Activated T-helper 2 cell treated with anti-CD3 and anti-CD28 coated beads, Interferon-gamma antibody, Interleukin-2, Interleukin-4, amounts not matched to agents 10 μg/mL and 5 μg/mL and 100 μg/mL, durations not matched to agents 14 hours and 24 hours and 36 hours (primary cell): ENCODE measurements at places on chromosomes 12 and 14.
A peak's percentile ranks its signal among the peaks of the same experiment; 100 is the strongest.

DNA sequence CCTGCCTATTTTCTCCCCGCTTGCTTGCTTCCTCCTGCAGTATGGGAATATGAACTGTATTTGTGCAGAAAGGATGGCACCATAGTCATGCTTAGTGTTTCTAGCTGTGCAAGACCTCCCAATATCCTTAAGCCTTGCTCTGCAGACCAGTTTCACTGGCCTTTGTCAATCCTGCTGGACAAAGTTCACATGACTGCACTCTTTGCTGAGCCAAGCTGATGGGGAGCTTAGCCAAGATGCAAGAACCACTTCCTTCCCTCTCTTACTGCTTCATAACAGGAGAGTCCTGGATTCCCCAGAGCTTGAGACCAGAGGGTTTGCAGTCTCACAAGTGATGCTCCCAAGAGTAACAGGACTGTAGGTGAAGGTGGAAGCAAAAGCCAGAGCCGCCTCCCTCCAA lies 3.8 kb downstream of the ASIC1 start:
- DNase-seq = no peak

DNA sequence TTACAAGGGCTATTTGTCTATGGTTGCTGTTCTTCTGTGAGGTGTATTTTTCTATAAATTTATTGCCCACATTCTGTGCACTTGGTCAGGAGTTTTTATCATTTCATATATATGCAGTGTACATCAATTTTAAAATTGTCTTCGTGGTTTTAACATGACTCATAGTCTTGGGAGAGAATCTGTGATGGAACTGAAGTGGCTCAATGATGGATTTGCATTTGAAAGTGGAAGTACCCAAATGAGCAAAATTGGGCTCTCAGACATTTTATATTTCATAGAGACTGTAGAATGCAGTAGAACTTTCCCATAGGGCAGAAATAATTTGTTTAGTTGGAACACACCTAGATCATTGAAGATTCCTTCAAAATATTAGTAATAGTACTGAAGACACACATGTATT lies 1.9 kb upstream of the SCFD1 start:
- DNase-seq = no peak

DNA sequence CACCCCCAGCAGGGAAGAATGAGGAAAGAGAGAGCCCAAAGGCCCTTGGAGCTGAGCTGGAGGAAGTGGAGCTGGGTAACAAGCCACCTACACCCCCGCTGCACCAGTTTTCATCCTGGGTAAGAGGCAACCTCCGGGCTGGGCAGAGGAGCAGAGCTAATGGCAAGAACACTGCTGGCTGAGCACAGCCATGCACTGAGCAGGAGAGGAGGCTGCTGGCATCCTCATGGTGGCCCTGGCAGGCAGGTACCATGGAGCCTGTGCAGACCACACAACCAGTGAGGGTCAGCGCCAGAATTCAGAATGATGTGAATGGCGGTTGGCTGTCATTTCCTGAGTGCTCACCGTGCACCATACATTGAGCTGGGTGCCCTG lies 29.7 kb downstream of the PLEKHH1 start:
- DNase-seq = no peak

DNA sequence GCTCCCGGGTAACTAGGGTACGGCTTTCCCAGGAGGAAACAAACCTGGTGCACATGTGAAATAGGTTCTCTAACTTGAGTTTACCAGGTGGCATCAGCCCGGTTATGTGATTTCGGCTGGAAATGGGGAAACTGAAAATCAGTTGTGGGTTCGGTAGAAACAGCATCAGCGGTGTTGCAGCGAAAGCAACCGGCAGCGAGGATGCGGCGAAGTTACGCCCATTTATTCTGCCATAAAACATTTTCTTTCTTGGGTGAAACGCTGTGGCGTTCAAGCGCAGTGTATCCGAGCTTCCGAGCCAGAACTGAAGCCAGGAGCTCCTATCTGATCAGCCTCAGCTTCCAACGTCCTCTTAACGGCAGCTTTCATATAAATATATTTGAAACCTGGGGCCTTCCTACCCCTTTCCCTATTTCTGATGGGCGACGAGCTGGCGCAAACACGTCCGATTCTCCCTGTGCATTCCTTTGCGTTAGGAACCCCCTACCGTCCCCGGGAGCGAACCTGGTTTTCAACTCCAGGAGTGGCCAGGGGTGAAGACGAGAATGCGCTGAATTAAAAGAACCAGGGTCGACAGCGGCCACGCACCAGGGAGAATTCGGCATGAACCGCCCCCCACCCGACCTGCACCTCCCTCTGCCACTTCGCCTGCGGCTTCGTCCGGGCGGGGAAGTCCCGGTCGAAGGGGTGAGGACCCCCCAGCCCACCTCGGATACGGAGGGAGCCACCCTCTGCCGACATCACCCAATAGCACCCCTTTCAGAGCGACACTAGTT lies 1.6 kb downstream of the DPF3 start:
- DNase-seq = peak; percentile 25

- peak; percentile 15 for DNase-seq
These were observed 24.8 kb downstream of the BCL11B start for GRCh38 chr14:99247101-99247729.

GRCh38 chr14:54908190-54908589 lies 5.6 kb upstream of the GCH1 start:
- DNase-seq = no peak

DNA sequence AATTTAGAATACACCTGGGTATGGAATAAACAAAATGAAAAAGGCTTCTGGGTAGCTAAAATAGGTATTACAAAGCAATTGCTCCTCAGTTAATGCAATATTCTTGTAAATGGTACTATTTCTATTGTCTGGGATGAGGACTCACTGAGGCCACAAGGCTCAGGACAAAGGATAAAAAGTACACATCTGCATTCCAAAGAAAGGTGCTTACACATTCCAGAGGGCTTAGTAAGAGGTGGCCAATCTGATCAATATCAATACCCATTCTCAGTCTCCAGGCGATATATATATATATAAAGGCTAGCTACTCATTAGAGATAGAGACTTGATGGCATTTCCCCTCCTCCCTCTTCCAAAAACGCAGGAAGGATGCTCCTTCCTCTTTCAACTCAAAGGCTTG lies 43.8 kb downstream of the ATXN7L3B start:
- DNase-seq = no peak

GRCh38 chr12:56257071-56257470 lies 1.1 kb downstream of the ANKRD52 start:
- DNase-seq = no peak

- no peak for DNase-seq
These were observed 42.8 kb upstream of the RNASE3 start for GRCh38 chr14:20848316-20848954.

DNA sequence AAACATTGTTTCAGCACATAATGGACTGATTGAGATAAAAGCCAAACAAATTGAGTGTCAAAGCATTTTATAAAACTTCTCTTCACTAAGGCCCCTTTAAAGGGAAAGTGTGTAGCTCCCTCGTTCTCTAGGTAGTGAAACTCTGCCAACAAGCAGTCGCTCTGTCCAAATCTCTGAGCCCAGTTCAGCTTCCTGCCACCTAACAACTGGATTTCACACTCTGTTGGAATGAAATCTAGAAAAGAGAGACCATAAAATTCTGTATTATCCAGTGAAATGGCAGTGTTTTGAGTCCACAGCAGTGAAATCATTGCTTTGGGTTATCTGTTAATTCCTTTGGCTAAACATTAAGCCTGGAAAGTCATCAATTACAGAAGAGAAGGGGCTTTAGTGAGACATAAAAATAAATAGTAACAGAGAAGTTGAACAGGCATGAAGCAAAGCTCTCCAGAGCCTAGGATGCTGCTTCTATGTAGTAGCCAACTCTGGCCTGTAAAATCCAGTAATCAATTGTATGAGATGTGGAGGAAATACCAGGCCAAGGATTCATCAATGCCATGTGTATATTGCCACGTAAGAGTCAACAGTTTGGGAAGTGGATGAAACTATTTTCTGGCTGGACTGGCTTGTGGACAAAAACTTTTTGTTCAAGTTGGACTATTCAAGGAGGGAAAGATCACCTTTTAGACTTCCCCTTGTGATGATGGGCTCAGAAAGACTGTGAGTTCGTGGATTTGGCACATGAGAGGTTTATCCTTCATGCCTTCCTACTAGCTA lies 122.5 kb downstream of the WIF1 start:
- DNase-seq = no peak

DNA sequence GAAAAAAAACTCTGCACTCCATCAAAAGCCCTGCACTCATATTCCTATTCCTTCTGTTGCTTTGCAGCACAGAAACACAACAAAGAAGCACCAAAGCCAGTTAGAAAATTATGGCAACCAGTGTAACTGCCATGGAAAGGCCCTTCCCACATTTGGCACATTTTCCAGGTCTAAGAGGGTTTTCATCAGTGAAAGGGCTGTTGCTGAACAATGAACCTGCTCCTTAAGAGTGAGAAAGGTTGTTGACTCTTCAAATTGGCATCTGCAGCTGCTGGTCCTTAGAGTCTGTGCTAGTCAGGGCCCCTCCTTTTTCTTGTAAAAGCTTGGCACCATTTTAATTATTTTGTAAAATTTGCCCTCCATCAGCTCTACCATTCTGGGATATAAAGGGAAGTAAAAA lies 378.7 kb upstream of the KITLG start:
- no peak for DNase-seq

DNA sequence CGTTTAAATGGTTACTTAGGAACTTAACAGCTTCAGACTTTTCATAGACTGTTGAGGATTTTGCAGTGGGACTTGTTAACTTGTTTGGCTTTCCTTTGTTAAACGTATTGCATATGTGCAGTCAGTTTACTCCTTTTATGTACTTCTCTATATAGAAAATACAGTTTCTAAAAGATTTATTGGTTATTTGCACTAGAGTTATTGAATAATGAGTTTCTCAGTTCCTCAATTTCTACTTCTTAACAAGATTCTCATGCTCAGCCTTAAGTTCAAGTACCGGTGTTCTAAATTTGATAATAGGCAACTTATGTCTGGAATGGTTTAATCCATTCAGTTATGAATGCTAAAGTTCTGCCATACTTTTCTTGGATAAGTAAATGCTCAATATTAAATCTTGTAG lies 919 bp downstream of the PSMA3 start:
- DNase-seq = no peak

GRCh38 chr12:49233842-49234526 lies 30.9 kb upstream of the TUBA1C start:
- peak; percentile 10 for DNase-seq

DNA sequence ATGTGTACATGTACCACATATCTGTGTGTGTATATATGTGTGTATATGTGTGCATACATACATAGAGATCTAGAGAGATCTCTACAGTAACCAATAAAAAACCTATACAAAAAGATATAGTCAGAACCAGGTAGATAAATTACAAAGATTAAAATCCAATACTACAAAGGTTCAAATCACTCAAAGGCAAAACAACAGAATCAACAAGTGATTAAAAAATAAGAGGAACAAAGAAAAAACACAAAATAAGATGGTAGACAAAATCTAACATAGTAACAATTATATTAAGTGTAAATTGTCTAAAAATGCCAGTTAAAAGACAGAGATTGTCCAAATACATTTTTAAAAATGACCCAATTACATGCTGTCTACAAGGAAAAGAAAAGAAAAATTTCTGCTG lies 83.6 kb downstream of the R3HDM2 start:
- DNase-seq = no peak

GRCh38 chr12:122790393-122791075 lies 16.2 kb downstream of the CCDC62 start:
- no peak for DNase-seq

DNA sequence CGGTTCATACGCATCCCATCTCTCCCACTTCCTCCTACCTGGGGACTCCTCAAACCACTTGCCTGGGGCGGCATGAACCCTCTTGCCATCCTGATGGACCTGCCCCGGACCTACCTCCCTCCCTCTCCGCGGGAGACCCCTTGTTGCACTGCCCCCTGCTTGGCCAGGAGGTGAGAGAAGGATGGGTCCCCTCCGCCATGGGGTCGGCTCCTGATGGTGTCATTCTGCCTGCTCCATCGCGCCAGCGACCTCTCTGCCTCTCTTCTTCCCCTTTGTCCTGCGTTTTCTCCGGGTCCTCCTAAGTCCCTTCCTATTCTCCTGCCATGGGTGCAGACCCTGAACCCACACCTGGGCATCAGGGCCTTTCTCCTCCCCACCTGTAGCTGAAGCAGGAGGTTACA lies 3.6 kb downstream of the WNT1 start:
- DNase-seq = no peak

GRCh38 chr12:99983456-99984258 lies 1.1 kb downstream of the ANKS1B start:
- DNase-seq = no peak

GRCh38 chr12:52327830-52328500 lies 6.8 kb upstream of the KRT83 start:
- DNase-seq = no peak

- DNase-seq = no peak
These were observed 32.4 kb downstream of the ADCK1 start for GRCh38 chr14:77832297-77832696.

GRCh38 chr12:32604565-32604964 lies 74.5 kb upstream of the DNM1L start:
- no peak for DNase-seq

- no peak for DNase-seq
These were observed 72.8 kb downstream of the IFT81 start for GRCh38 chr12:110197003-110197402.

GRCh38 chr14:105201925-105202513 lies 20.9 kb upstream of the NUDT14 start:
- no peak for DNase-seq

DNA sequence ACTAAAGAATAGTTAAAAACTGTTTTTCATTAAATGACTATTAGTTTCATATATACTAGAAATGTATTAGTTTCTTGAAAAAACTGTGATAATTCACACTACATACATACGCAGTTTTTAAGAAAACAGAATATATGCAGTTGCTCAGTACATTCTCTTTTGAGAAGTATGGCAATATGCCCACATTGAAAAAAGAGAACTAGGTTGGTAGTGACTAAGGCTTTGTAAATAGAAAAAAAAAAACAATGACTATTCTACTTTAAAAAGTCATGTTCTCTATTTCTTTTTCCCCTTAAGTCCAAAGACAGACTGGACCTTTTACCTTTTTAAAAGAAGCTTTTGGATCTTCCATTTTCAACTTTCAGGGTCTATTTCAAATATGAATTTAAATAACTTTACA lies 25.0 kb downstream of the SNX6 start:
- DNase-seq = no peak

GRCh38 chr12:131442337-131442918 lies 268.5 kb upstream of the SFSWAP start:
- no peak for DNase-seq

GRCh38 chr12:115806000-115806399 lies 471.5 kb downstream of the MED13L start:
- DNase-seq = no peak
